Fibroblast of gingiva (primary cell): ENCODE measurements at places on chromosomes 6 and 20.

- DNase-seq = no peak
Observed at GRCh38 chr6:25899580-25900408, 25.8 kb upstream of the SLC17A3 start.

GRCh38 chr6:28969129-28969528 is 36.0 kb downstream of the ZNF311 start:
- no peak for DNase-seq

DNA sequence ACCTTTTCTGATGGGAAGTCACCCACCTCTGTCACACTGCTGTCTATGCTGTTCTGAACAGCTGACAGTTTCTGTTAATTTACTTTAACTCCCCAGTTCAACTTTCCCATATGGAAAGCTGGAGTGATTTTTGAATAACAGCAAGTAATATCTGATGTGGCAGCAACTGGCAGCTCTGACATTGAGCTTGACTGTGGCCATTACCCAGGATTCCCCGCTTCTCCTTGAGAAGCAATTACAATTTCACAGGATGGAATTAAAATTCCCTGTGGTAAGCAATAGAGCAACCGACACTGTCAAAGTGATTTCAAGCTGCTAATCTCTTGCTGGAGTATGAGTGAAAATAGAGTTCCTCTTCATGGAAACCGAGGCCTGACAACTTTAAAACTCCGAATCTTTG is 348.1 kb upstream of the SOX4 start:
- no peak for DNase-seq

DNA sequence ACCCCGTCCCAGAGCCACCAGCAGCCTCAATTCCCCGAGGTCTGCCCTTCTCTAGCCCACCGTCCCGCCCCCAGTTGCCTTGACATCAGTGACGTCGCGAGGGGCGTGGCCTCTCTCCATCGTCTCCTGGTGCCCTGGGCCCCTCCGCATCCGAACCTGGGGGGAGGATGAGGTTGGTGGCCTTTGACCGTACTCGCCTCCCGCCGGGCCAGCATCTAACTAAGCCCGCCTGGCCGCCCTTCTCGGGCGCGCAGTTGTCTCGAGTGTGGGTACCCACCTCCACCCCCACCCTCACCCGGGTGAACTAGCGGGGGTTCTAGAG is 5.5 kb upstream of the ARMC12 start:
- DNase-seq = peak; percentile 89

DNA sequence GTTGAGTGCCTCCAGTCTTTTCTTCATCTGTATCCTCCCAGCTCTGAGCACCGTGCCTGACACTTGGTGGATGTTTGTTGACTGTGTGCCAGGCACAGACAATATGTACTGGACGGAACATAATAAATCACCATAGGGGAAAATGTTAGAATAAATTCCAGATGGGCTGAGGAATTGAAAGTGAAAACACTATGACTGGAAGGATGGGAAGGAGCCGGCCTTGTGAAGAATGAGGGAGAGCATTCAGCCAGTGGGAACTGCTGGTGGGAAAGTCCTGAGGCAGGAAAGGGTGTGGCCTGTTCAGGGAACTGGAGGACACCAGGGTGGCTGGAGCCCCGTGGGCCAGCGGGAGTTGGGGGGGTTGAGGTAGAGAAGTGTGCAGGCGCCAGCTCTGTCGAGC is 75.4 kb downstream of the MTHFD1L start:
- DNase-seq = peak; percentile 35

DNA sequence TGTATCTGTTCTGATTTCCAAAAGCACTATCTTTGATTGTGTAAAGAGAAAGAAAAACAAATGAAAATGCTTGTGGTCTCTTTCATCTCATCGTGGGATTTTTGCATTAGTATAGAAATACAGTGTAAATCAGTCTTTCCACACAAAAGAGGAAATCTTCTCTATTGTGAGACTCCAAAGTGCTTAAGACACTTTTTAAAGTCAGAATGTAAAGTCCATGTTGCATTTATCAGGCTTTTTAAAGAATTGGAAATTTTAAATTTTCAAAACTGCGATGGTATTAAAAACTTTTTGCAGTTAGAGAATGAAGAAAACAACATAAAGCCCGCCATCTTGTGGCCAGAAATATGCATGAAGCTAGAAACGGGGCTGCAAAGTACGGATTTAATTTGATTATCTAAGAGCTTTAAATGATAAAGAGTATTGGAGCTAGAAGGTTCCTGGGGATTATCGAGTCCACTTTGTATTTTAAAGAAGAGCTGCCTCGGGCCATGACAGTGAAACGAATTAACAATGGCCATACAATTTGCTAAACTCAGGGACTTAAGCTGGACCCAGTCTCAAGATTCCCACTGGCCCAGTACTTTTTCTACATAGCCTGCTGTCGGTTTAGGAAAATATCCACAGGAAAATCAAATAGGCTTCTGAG is 339.6 kb downstream of the ARHGAP18 start:
- DNase-seq = peak; percentile 40

DNA sequence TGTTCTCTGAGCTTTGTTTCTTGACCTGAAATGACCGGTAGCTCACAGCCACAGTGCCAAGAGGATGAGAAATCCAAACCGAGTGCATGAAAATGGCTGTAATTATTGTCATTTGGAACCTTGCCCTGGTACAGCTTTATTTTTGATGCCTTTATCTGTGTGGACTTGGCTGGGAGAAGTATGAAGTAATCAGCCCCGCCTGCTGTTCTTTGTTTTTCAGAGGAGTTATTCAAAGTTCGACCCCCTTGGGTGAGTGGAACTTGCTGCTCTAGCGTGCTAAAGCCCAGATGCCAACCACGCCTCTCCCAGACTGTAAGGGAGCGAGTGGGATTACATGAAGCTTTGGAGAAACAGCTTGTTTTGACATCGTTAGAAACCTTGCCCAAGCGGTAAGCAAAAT is 48.3 kb downstream of the ECT2L start:
- DNase-seq = peak; percentile 63

- DNase-seq = peak; percentile 52
Observed at GRCh38 chr20:62358171-62359042, 8.7 kb downstream of the LAMA5 start.

GRCh38 chr6:53813096-53813495 is 18.3 kb downstream of the LRRC1 start:
- no peak for DNase-seq

- DNase-seq = peak; percentile 65
Observed at GRCh38 chr6:38349795-38350194, 289.9 kb downstream of the BTBD9 start.

DNA sequence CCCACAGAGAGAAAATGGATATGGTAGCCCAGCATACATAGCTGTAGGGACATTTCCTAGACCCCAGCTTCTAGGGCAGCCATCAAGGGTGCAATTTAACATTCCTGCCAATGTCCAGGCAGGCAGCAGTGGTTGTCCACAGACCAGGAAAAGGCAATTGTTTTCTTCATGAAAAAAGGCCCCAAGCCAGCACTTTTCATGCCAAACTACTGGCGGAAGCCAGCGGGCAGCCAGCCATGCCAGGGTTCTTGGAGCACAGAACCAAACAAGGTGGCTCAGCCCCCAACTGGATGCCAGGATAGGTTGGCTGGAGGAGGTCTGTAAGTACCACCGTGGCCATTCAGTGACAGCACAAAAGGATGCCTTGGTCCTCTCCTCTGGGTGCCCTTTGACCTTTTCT is 94.6 kb downstream of the BANF2 start:
- DNase-seq = no peak

- no peak for DNase-seq
Observed at GRCh38 chr6:41872147-41872546, 23.0 kb downstream of the USP49 start.

GRCh38 chr6:109236115-109237076 is 141.1 kb downstream of the CEP57L1 start:
- DNase-seq = no peak

GRCh38 chr6:160273196-160273595 is 14.6 kb upstream of the SLC22A2 start:
- no peak for DNase-seq

DNA sequence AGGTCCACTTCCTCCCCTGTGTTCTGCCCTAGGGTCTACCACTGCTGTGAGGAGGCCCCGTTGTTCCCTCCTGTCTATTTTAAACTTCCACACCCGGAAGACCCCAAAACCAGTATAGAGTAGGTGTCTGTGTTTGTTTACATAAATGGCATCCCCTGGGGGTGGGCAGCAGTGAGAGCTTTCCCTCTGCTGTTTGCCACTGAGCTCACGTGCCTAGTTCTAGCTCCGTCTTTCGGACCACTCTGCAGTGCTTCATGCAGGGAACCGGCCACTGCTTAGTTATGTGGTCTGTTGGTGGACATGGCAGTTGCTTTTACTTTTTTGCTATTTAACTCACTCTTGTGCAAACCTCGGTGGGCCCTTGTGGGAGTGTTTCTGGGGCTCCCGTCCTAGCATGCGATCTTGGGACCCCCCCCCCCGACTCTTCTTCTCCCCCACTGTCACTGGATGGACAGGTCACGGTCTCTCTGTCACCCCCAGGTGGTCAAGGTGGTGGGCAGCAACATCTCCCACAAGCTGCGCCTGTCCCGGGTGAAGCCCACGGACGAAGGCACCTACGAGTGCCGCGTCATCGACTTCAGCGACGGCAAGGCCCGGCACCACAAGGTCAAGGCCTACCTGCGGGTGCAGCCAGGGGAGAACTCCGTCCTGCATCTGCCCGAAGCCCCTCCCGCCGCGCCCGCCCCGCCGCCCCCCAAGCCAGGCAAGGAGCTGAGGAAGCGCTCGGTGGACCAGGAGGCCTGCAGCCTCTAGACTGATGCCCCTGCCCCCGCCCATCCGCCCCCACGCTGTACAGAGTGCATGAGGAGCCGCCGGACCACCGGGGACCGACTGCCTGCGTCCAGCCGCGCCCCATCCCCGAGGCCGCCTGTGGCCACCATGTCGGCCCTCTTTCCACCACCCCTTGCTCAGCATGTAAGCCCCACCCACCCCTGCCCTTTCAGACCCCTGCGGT is 40.9 kb downstream of the VSTM2L start:
- DNase-seq = no peak

DNA sequence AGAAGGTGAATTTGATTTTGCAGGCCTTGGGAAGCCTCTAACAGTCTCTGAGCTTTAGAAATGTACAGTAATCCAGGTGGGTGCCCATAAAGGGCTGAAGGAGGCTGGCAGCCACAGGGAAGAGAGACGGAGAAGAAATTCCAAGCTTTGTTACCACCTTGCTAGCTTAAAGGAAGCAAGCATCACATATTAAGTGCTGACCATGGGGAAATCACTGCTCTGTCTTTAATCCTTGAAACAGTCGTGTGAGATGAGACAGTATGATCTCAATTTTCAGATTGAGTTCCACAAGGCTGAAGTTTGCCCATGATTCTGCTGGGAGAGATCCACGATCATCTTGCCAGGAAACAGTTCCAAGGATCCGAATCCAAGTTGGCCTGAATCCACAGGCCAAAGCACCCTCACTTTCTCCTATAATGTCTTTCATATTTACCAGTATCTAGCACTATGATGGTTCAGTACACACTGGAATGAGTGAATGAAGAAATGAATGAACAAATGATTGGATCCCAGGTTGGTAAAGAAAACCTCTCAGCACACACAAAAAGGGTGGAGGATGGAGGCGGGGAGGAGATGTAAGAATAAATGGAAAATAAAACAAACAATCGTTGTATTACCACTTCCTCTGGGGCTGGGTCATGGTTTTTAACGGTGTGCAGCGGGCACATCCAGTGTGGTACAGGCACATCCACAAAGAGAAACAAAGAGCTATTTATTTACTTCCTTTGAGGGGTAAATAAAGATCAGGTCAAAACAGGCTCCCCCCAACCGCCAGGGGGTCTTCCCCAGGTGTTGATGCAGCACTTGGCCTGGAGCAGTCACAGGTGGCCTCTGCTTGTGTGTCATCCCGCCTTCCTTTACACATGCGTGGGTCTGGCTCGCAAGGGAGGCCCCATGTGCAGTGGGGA is 28.2 kb upstream of the TAF8 start:
- DNase-seq = peak; percentile 72

DNA sequence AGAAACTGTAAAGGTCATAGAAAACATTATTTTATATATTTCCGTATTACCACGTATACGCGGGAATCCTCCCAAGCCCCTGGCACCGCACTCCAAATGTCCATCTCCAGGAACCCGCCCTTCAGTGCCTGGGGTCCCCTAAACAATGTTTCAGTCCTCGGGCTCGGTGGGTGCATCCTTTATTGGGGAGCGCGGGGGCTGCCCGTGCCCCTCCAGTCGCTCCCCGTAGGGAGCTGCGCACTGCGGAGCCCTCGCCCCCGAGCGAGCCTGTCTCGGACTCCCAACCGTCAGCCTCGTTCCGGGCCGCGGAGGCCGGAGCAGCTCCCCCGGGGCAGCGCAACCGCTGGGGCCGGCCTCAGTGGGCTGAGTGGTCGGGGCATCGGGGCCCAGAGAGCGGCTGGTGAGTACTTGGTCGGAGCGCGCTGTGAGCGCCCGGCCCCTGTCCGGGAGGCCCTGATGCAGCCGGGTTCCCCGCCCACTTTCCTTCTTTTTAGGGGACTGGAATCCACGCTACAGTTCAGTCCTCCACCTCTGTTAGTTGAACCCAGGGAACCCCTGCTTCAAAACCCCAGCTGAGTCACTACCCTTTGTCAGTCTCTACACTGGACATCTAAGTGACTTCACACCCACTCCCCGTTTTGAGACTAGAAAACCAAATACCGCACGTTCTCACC is at the start of gene DNAH8:
DNAH8 (plus strand) TSS at position 296 of the 674 bp plus-strand sequence. CDS start 7,499 bp downstream, outside the sequence.
- no peak for DNase-seq

- DNase-seq = no peak
Observed at GRCh38 chr20:12591949-12592470, 416.8 kb upstream of the SPTLC3 start.

GRCh38 chr20:40765814-40766480 is 76.9 kb upstream of the MAFB start:
- no peak for DNase-seq

DNA sequence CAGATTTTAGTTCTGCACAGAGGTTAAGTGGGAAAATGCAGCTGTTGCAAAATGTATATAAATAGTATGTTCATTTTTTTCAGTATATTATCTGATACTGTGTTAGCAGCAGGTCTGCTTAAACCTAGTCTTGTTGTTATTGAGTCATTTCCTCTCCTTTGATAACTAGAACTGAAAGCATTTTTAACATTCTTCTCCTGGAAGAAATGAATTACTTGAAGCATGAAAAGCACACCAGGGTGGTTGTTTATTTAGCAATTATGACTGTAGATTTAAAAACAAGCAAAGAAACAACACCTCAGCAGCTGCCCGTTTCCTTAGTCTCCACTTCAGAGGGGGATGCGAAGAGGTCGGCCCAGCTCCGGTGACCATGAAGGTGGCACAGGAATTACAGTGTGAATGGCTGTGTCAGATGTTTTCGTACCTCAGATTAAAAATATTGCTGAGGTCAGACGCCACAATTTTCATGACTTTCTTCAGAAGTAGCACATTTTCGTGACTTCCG is 53.5 kb downstream of the GOPC start:
- DNase-seq = no peak
